ENCODE measurements at places on chromosomes 5 and 9.
A peak's percentile ranks its signal among the peaks of the same experiment; 100 is the strongest.

GRCh38 chr5:63286724-63287123 is 675.5 kb downstream of the HTR1A start:
- DNase-seq, result no peak

DNA sequence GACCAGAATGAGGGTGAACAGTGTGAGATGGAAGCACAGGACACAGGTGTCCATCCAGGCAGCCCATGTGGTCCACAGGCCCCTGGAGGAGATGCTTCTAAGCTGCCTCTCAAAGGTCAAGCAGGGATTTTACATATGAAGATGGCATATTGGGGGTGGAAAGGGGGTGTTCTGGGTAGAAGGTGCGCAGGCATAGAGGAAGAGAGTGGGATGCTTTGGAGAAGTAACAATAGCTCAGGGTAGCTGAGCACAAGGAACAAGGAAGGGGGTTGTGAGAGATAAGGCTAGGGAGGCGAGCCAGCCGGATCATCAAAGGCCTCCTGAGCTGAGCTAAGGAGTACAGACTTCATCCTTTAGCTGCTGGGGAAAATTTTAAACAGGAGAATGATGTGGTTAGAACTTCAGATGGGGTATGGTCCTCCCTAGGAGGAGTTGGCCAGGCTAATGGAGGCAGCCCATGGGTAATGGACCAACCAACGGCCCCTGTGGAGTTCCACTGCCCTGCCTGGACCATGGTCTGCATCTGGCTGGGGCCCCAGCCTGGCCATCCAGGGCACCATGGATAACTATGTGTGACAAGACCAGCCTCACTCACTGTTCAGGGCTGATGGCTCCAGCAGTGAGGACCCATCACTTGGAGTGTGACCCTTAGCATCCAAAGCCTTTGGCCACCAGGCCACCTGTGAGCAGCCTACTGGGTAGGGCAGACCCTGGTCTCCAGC is 86.8 kb upstream of the TBC1D2 start:
- DNase-seq, result no peak

DNA sequence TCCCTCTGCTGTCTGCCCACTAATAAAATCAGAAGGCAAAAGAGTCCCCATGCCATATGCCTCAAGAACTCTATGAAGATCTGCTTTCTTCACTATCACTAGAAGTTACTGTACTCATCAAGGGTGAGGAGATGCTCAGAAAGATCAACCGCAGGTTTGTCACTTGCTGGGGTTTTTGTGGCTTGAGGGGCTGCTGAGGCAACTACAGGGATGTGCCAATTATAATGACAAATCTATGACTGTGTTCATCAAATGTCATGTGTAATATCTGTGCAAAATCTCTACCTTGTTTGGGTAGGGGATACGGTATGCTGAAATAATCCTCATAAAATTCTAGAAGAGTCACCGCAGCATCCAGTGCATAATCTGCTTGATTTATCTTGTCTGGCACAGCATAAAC is 13.0 kb downstream of the ERAP1 start:
- no peak for DNase-seq

DNA sequence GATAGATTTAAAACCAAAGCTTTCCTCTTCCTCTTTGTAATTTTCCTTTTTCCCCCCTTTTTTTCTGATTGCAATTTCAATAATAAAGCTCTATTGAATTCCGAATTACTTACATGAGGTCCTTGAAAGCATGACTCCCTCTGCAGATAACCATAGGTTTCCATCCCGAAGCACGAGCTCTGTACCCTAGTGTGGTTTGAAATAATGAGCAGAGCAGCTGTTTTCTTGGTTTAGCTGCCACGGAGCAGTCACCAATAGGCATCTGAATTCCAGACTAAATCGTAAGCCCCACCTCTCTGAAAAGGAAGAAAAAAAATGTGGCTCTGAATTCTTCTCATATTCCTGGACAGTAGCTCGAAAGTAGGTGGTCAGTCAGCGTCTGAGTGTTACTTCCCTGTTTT is 18.5 kb upstream of the GNE start:
- DNase-seq, result no peak

- DNase-seq, result no peak
Measured at GRCh38 chr9:137193771-137194170, 5.3 kb downstream of the SSNA1 start.

DNA sequence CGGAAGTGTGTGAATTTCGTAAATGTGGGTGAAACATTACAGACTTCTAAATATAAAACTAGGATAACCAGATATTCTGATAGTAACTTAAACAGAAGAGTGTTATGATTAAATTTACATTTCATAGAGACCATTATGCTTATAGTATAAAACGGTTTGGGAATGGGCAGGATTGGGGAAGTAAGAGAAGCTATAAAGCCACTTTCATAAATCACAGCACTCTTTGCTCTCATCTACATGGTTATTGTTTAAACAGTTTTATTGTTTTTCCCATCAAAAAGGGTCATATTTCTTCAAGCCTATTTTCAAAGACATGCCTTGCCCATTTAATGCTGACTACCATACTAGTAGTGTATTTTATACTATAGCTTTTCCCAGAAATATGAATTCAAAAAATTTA is 9.2 kb downstream of the ZFR start:
- DNase-seq, result no peak

GRCh38 chr5:174317256-174317894 is 271.9 kb downstream of the NSG2 start:
- peak; percentile 61 for DNase-seq
